Effector CD4-positive, alpha-beta T cell (primary cell): ENCODE measurements at places on chromosomes 12 and 14.

DNA sequence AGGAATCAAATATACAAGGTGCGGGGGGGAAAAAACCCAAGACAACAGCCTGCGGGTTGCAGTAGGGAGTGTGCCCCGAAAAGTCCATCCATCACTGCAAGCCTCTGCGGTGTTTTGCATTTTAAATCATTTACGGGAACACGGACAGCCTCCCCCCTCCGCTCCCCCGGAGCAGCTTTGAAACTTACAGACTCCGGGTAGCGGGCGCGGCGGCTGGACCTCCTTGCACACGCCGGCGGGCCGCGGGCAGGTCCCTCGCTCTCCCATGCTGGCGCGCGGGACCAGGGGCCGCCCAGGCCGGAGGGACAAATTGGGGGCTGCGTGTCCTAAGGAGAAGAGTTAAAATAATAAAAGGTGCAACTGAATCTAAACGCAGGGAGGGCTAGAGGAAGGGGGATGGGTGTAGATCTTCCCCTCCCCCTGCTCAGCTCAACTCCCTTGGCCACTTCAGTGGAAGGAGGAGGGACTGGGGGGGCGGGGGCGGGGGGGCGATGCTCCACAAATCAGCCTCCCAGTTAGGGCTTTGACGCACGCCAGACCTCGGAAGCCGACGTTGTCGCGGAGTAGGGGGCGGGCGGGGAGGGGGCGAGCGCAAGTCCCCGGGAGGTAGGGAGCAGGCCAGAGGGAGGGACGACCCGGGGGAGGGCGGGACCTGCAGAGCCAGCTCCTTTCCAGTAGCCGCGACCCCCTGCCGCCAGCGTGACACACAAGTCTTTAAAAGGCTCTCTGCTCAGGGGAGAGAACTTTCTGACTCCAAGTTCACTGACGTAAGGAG lies at the start of gene KCNJ8:
Gene KCNJ8 (minus strand): TSS at position 349 of the 775 bp plus-strand sequence. CDS start 1,090 bp downstream, outside the sequence.
- DNase-seq, result no peak

- DNase-seq, result no peak
Measured at GRCh38 chr14:28382444-28383190, 384.0 kb upstream of the FOXG1 start.

DNA sequence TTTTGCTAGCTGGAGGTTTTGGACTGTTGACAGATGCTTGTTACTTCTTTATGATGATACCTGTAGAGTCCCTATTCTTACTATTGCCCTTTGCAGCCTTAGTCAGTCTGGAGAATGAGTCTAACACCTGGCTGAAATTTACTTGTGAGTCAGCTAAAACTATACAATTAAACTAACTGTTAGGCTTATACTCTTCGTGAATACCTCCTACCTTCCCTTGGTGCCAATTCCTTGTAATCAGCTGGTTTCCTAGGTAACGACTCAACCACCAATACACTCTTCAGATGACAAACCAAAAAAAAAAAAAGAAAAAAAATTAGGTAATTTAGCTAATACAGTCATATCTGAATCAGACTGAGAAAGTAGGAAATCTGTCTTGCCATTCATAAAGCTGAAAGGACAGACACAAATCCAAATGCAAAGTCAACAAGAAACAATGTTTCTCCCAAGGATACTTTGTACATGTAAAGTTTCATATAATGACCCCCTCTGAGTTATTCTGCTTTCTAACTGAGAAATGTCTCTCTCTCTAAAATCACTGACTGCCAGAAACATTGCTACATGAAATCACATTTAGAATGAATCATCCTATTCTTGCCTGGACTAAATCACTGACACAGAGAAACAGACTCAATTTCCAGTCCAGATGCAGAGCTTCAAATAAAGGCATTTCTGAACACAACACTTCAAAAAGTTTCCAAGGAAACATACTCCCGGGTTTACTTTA lies 56.5 kb upstream of the CDKL1 start:
- DNase-seq, result no peak

- DNase-seq, result no peak
Measured at GRCh38 chr14:60650373-60650961, 1.2 kb upstream of the SIX1 start.

- no peak for DNase-seq
Measured at GRCh38 chr12:49811136-49811535, 17.1 kb downstream of the NCKAP5L start.

GRCh38 chr12:15356951-15357364 lies 34.6 kb downstream of the PTPRO start:
- DNase-seq, result no peak

GRCh38 chr12:54217774-54218241 lies 29.0 kb upstream of the SMUG1 start:
- DNase-seq, result no peak

- no peak for DNase-seq
Measured at GRCh38 chr12:14946861-14947260, 8.5 kb upstream of the ERP27 start.

DNA sequence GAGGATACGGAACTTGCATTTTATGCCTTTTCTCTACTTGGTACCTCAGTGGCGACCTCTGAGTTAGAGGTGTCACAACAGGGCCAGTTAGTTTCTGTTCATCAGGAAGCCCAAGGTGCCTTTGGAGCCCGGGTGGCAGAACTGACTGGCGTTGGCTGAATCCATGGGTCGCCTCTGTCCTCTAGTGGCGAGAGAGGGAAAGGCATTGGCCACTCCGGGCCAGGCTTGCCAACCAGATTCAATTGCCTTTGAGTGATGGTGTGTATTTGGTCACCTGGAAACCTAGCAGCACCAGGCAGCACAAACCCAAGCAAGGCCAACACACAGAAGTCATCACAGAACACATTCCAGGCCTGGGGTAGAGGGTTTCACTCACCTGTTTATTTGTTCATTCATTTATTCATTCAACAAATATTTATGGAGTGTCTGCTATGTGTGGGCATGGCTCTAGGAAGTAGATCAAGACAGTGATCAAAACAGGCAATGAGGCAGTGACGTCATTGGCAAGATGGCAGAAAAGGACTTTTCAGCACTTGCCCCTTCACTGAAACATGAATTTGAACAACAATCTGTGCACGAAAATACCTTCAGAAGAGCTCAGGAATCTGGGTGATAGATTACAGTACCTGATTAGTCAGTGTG lies 40.5 kb upstream of the KCNA5 start:
- DNase-seq, result peak; percentile 4

DNA sequence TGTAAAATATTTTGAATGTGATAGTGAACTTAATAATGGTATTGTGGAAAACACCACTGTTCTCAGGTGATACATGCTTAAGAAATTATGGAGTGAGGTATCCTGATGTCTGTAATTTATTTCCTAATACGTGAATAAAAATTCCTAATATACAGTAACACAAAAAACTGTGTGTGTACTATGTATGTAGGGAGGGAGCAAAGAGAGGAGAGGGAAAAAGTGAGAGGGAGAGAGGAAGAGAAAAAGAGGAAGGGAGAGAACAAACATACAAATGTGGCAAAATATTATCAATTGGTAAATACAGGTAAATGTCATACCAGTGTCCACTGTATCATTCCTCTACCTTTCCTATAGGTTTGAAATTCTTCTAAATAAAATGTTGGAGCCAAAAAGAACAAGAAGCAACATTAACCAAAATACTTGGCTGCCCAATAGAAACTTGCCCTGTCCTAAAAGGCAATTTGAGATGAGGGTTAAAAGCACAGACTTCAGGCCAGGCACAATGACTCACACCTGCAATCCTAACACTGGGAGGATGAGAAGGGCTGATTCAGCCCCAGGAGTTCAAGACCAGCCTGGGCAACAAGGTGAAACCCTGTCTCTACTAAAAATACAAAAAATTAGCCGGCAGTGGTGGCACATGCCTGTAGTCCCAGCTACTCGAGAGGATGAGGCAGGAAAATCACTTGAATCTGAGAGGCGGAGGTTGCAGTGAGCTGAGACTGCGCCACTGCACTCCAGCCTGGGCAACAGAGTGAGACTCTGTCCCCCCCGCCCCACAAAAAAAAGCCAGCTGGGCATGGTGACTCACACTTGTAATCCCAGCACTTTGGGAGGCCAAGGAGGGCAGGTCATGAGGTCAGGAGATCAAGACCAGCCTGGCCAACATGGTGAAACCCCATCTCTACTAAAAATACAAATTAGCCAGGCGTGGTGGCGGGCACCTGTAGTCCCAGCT lies 14.5 kb downstream of the R3HDM2 start:
- DNase-seq, result no peak
